ENCODE measurements at places on chromosomes 12 and 14.

DNA sequence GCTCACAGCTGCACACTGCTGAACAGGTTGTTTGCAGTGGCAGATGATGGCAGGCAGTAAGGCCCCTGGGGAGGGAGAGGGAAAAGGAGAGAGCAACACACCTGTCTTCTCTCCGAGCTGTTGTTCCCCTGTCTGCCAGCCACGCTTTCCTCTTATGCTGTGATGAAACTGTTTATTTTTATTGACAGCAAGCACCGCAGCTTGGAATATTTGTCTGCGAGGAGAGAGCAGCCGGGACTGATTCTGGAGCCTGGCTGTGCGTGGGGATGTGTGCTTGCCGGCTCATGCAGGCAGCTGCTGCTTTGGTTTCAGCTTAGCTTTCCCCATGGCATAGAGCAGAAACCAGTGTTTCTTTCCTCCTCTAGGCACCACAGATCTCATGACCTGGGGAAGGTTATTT lies 58.7 kb upstream of the KCNA5 start:
- DNase-seq = no peak

DNA sequence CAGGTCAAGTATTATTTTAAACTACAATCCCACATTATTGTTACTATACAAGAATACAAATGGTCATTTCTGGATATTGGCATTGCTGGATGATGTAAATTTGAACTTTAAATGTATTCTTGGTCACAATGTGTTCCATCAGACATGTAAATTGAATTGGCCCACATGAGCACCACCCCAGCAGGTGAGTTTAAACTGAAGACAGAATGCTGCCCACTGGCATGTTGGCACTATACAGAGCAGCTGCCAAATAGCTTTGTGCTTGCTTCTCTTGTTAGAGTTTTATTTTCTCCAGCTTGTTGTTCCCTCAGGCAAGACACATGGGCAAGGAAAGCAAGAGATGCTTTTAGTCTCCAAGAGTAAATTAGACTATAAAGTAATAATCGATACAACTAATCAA lies 98.6 kb downstream of the C12orf50 start:
- no peak for DNase-seq

GRCh38 chr14:103022002-103022684 lies 35.2 kb downstream of the CDC42BPB start:
- no peak for DNase-seq

DNA sequence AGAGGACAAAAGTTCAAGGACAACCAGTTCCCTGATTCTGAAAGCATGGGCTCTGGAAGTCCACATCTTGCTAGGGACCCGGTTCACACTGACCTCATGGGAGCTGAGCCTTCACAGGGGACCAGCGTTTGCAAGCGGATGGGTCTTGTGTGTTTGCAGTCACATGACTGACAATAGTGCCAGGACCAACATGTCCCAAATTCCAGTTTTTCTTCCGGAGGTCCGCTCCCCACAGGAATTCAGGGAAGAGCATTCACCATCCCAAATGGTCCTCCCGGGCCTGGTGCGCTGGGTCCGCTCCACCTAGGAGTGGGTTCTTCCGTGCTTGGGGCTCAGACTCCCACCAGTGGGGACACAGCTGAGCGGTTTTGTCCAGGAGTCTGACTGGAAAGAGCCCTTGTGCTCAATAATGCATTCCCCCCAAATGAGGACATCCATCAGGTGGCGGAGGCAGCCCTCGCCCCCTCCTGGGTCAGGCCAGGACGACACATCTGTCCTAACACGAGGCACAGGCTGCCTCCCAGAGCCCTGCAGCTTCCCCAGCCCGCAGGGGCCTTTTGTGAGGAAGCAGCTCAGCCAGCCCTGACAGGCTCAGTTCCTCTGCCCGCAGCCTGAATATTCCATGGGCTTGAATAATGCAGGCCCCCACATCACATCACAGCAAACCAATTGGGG lies 91.8 kb upstream of the BCL11B start:
- DNase-seq = no peak

GRCh38 chr12:105365231-105365630 lies 34.7 kb downstream of the C12orf75 start:
- DNase-seq = no peak

GRCh38 chr12:122867691-122868461 lies 28.0 kb downstream of the VPS37B start:
- peak; percentile 90 for DNase-seq
